ENCODE measurements at places on chromosomes 7 and 10. TPM values are rescaled to one million over a fixed set of nuclear protein-coding genes. Genes with fewer than 3 reads are reported as not detected.
A peak's percentile ranks its signal among the peaks of the same experiment; 100 is the strongest.

Gene ZPBP
- total RNA-seq: not detected

Gene KBTBD2
- total RNA-seq: 35.7 TPM

Gene ADCY1
- 0.51 TPM for total RNA-seq

Gene GIMAP7
- total RNA-seq: not detected

Gene MAPK8
- total RNA-seq: 24.4 TPM

Gene ZNF487
- total RNA-seq: 4.0 TPM

- H3K36me3 ChIP-seq: no peaks in the 10 kb centered on the region
- H3K27ac ChIP-seq: peak overlapping the region; percentile 81
- H3K4me3 ChIP-seq: no peak overlapping the region
- H3K4me1 ChIP-seq: peaks cover 41% of the 10 kb centered on the region
- no peaks in the 10 kb centered on the region for H3K27me3 ChIP-seq
Observed at GRCh38 chr7:130352194-130353074, 7.8 kb downstream of the CPA5 start.

- peak overlapping the region; percentile 75 for H3K27ac ChIP-seq
- H3K4me1 ChIP-seq: no peaks in the 10 kb centered on the region
- no peaks in the 10 kb centered on the region for H3K36me3 ChIP-seq
- DNase-seq: peak; percentile 68
- peak overlapping the region; percentile 92 for H3K4me3 ChIP-seq
Observed at GRCh38 chr10:50740293-50740648, 535 bp downstream of the ASAH2B start.

GRCh38 chr7:34061149-34061548 is 155.8 kb downstream of the BMPER start:
- H3K27ac ChIP-seq: peak overlapping the region; percentile 40
- no peaks in the 10 kb centered on the region for H3K36me3 ChIP-seq
- H3K27me3 ChIP-seq: no peaks in the 10 kb centered on the region
- peaks cover 11% of the 10 kb centered on the region for H3K4me1 ChIP-seq

DNA sequence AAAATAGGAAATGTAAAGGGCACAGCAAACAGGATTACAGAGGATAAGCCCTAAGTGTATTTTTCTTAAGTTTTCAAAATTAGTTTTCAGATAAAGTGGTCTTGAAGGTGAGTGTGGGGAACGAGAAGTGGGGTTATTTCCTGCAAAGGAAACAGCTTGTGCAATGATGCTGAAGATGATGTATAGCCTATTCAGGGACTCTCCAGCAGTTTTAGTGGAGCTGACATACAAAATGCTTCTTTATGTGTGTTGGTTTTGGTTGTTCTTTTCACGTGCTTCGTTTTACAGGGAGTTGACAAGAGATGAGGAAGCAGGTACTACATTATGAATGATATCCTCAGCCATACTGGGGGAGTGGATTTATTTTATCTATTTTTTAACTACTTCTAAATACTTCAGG is 20.5 kb downstream of the CASD1 start:
- H3K4me3 ChIP-seq: no peak overlapping the region
- DNase-seq: no peak
- H3K4me1 ChIP-seq: no peaks in the 10 kb centered on the region
- no peaks in the 10 kb centered on the region for H3K27me3 ChIP-seq
- no peak overlapping the region for H3K27ac ChIP-seq

- no peaks in the 10 kb centered on the region for H3K36me3 ChIP-seq
- DNase-seq: no peak
- no peak overlapping the region for H3K4me3 ChIP-seq
- no peak overlapping the region for H3K27ac ChIP-seq
Observed at GRCh38 chr7:81816312-81816711, 46.5 kb upstream of the HGF start.

DNA sequence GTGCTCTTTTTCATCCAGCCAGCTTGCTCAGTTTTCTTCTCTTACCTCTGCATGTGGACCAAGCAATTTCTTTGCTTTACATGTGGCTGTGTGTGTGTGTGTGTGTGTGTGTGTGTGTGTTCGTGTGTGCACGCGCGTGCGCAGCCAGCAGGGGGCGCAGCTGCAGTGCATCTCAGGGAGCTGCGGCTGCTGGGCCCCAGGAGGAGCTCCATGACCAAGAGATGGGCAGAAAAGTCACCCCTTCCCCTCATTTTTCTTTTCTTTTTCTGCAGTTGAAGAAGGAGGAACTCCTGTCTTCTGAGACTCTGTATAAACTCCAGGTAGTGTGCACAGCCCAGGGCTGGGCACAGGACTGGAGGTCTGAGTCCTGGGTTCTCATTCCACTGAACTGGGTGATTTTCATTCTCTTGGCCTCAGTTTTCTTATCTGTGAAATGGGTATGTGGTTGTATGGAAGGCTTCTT is 41.8 kb downstream of the BLNK start:
- no peak overlapping the region for H3K27ac ChIP-seq
- peak; percentile 48 for DNase-seq
- H3K27me3 ChIP-seq: no peaks in the 10 kb centered on the region
- H3K36me3 ChIP-seq: no peaks in the 10 kb centered on the region
- no peaks in the 10 kb centered on the region for H3K4me1 ChIP-seq
- no peak overlapping the region for H3K4me3 ChIP-seq

GRCh38 chr10:104450954-104451353 is 97.3 kb downstream of the CFAP58 start:
- H3K36me3 ChIP-seq: no peaks in the 10 kb centered on the region
- no peaks in the 10 kb centered on the region for H3K27me3 ChIP-seq
- H3K4me1 ChIP-seq: no peaks in the 10 kb centered on the region
- no peak for DNase-seq
- no peak overlapping the region for H3K4me3 ChIP-seq

GRCh38 chr7:33044986-33045385 is 17.6 kb downstream of the NT5C3A start:
- no peak overlapping the region for H3K4me3 ChIP-seq
- no peaks in the 10 kb centered on the region for H3K4me1 ChIP-seq
- peak; percentile 58 for DNase-seq
- H3K27me3 ChIP-seq: no peaks in the 10 kb centered on the region
- no peak overlapping the region for H3K27ac ChIP-seq
- H3K36me3 ChIP-seq: no peaks in the 10 kb centered on the region

- no peaks in the 10 kb centered on the region for H3K36me3 ChIP-seq
- H3K4me1 ChIP-seq: no peaks in the 10 kb centered on the region
- DNase-seq: no peak
- H3K27me3 ChIP-seq: no peaks in the 10 kb centered on the region
Observed at GRCh38 chr10:12838995-12839927, 162.3 kb downstream of the CCDC3 start.

DNA sequence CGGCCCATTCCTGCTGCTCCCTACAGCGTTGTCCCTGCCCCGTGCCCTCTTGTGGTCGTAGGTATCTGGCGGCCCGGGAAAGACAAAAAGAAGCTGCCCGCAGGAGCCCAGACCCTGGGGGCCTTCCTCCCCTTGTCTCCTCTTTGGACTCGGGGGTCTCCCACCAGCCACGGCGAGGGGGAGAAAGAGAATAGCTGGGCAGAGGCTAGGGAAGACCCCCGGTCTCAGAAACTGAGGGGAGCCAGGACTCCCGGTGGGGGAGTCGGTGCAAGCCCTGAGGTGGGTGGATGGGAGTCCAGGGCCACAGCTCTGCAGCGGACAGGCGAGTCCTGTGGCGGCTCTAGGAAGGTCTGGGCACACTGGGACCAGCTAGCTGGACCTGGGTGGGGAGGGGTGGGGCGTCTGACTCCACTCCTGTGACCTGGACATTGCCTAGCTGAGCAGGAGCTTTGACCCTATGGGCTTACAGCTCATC is 1.3 kb upstream of the SH2D4B start:
- H3K27ac ChIP-seq: no peak overlapping the region
- H3K4me3 ChIP-seq: no peak overlapping the region
- H3K36me3 ChIP-seq: no peaks in the 10 kb centered on the region
- no peaks in the 10 kb centered on the region for H3K4me1 ChIP-seq
- no peak for DNase-seq

- no peak for DNase-seq
- peaks cover 4% of the 10 kb centered on the region for H3K4me1 ChIP-seq
- H3K27ac ChIP-seq: no peak overlapping the region
- H3K4me3 ChIP-seq: no peak overlapping the region
- H3K36me3 ChIP-seq: no peaks in the 10 kb centered on the region
- H3K27me3 ChIP-seq: no peaks in the 10 kb centered on the region
Observed at GRCh38 chr7:36275735-36276284, 113.9 kb upstream of the ANLN start.

DNA sequence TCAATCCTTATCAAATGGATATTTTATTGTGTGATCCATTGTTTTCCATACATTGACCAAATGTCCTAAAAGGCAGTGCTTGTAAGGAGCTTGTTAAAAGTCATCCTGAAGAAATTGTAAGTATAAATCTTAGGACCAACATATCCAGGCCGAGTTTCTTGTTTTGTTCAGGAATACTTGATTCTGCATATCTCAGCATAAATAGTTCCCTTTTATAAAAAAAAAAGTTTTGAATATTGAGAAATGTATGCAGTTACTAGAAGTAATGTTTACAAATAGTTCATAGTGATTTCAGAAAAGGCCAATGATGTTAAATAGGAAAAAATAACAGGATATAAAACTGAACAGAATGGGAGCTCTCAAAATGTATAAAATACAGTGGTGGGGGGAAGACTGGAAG is 6.6 kb downstream of the GRID1 start:
- H3K27me3 ChIP-seq: peaks cover 17% of the 10 kb centered on the region
- no peaks in the 10 kb centered on the region for H3K4me1 ChIP-seq
- no peak for DNase-seq
- no peak overlapping the region for H3K27ac ChIP-seq
- no peak overlapping the region for H3K4me3 ChIP-seq
- no peaks in the 10 kb centered on the region for H3K36me3 ChIP-seq

- no peak for DNase-seq
- peaks cover 2% of the 10 kb centered on the region for H3K4me1 ChIP-seq
- H3K4me3 ChIP-seq: no peak overlapping the region
- H3K36me3 ChIP-seq: no peaks in the 10 kb centered on the region
- H3K27ac ChIP-seq: no peak overlapping the region
Observed at GRCh38 chr7:100504887-100505611, 21.3 kb downstream of the NYAP1 start.

GRCh38 chr7:39333701-39334100 is 232.5 kb upstream of the YAE1 start:
- no peaks in the 10 kb centered on the region for H3K27me3 ChIP-seq
- no peaks in the 10 kb centered on the region for H3K4me1 ChIP-seq
- H3K4me3 ChIP-seq: no peak overlapping the region
- no peak overlapping the region for H3K27ac ChIP-seq
- H3K36me3 ChIP-seq: no peaks in the 10 kb centered on the region

DNA sequence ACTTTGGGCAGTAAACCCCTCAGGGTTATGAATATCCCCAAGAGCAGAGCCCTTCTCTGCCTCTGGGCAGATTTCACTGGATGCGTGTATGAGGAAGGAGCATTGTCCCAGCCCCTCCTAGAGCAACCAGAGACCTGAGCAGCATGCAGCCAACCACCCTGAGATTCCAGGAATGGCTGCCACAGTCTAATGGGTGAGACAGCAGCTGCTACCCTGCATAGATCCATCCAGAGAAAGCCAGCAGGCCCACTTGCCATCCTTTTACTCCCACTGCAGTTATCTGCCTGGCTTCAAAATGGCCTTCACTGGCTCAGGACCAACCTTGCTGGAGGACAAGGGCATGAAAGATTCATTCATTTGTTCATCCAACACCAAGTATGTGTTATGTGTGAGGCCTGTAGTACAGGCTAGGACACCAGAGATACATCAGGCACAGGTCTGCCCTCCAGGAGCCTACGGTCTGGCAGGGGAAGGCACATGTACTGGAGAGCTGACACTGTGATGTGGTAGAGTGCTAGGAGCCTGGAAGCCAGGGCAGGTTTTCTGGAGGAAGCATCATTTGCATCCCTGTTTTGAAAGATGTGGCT is 26.2 kb upstream of the C10orf105 start:
- H3K27me3 ChIP-seq: no peaks in the 10 kb centered on the region
- H3K27ac ChIP-seq: no peak overlapping the region
- no peaks in the 10 kb centered on the region for H3K36me3 ChIP-seq
- H3K4me3 ChIP-seq: no peak overlapping the region
- H3K4me1 ChIP-seq: no peaks in the 10 kb centered on the region
- no peak for DNase-seq

DNA sequence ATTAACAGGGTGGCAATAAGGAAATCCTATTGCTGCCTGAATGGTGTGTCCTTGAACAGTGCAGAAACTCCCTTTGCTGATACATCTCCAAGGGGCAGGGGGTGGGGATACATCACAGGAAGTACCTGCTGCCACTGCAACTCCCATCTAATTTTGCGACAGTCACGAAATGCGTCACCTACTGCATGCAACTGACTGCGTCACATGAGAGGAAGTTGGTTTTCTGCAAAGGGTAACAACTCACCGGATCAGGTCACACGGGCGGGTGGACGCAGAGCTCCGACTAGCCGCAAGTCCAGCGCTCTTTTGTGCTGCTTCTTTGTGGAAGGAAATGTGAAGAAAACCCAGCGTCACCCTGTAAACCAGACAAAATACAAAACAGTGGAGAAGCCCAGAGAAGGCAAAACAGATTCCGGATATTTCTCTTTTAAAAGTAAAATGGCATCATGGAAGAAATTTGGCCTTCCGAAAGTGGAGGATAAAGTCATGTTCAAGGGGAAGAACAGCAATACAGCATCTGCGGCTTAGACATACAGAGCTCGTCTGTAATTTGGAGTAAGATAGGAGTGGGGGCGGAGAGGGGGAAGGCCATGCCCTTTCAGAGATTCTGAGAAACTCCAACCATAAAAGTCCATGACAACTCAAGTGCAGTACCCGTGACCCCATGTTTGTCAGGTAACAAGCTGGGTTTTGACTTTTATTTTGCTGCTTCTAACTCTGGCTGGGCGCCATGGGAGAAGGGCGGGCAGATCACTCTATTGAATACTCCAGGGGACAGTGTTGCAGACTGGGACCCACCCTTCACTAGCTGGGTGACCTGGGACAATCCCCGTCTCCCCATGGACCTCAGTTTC is 32.3 kb upstream of the PLEKHS1 start:
- no peak for DNase-seq
- H3K4me1 ChIP-seq: no peaks in the 10 kb centered on the region
- no peaks in the 10 kb centered on the region for H3K27me3 ChIP-seq
- no peaks in the 10 kb centered on the region for H3K36me3 ChIP-seq
- H3K4me3 ChIP-seq: no peak overlapping the region
- H3K27ac ChIP-seq: no peak overlapping the region

DNA sequence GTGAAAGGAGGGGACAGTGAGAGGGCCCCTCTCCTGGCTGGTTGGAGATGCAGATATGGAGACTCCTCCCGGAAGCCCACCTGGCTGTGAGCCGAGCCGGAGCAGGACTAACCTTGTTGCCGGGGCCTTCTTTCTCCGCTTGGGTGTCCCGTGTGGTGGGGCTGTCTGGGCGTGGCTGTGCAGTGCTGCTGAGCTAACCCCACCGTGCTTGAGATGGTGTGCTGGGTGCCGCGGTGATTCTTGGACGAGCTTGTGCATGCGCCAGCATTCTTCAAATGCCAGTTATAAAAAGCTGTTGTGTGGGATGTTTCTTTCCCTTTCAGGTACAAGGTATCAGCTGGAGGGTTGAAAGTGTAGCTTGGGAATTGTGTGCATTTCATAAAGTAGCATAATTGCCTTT is 48.8 kb downstream of the DAGLB start:
- no peak for DNase-seq
- H3K36me3 ChIP-seq: peaks cover 15% of the 10 kb centered on the region
- H3K4me1 ChIP-seq: peaks cover 5% of the 10 kb centered on the region
- no peak overlapping the region for H3K27ac ChIP-seq

- no peak overlapping the region for H3K27ac ChIP-seq
- no peak for DNase-seq
- H3K27me3 ChIP-seq: no peaks in the 10 kb centered on the region
Observed at GRCh38 chr7:48876087-48876486, 48.3 kb upstream of the CDC14C start.

GRCh38 chr10:86779220-86780017 is 23.0 kb downstream of the BMPR1A start:
- H3K27ac ChIP-seq: peak overlapping the region; percentile 13
- no peaks in the 10 kb centered on the region for H3K36me3 ChIP-seq
- peak; percentile 74 for DNase-seq
- no peaks in the 10 kb centered on the region for H3K27me3 ChIP-seq
